ENCODE measurements at places on chromosomes 3 and 15. TPM values are rescaled to one million over a fixed set of nuclear protein-coding genes. Genes with fewer than 3 reads are reported as not detected.
A peak's percentile ranks its signal among the peaks of the same experiment; 100 is the strongest.

GRCh38 chr3:128168836-128169235 lies 15.6 kb downstream of the EEFSEC start:
- H3K4me1 ChIP-seq, result no peaks in the 10 kb centered on the region
- no peak overlapping the region for H3K27ac ChIP-seq
- no peak overlapping the region for H3K4me3 ChIP-seq
- H3K27me3 ChIP-seq, result no peaks in the 10 kb centered on the region

DNA sequence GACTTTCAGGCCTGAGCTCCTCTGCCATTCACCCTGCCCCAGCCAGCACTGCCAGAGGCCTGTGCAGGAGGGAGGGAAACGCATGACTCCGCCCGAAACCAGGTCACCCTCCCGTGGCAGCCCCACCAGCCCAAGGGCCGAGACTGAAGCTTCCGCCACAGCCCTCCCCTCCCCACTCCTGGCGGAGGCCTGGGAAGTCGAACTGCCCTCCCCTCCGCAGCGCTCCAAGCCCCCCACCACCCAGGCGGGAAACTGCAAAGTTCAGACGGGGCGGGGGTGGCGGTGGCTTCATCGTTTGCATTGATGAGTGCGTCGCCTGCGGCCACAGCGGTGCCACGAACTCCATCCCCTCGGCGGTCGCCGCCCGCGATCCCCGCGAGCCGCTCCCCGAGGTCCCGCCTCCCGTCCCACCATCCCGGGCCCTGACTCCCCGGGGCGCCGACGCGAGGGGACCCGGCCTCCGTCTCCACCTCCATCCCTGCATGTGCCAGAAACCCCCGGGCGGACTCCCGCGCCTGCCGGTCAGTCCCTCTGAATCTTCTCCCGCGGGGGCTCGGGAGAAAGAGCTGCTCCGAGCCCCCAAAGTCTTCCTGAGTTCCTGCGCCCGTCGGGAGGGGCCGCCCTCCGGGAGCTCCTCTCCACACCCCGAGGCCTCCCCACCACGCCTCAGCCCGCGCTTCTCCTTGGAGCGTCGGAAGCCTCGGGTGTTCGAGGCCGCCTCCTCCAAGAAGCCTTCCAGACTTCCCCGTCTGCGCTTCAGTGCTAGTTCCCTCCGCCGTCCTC lies 698 bp downstream of the MELTF start:
- H3K27me3 ChIP-seq, result no peaks in the 10 kb centered on the region
- H3K4me3 ChIP-seq, result peak overlapping the region; percentile 52
- H3K27ac ChIP-seq, result no peak overlapping the region
- DNase-seq, result no peak
- no peaks in the 10 kb centered on the region for H3K36me3 ChIP-seq
- peaks cover 14% of the 10 kb centered on the region for H3K4me1 ChIP-seq

GRCh38 chr3:191682961-191683360 lies 222.0 kb downstream of the PYDC2 start:
- H3K4me1 ChIP-seq, result no peaks in the 10 kb centered on the region
- H3K4me3 ChIP-seq, result no peak overlapping the region
- no peaks in the 10 kb centered on the region for H3K27me3 ChIP-seq
- H3K36me3 ChIP-seq, result no peaks in the 10 kb centered on the region
- no peak overlapping the region for H3K27ac ChIP-seq
- no peak for DNase-seq

DNA sequence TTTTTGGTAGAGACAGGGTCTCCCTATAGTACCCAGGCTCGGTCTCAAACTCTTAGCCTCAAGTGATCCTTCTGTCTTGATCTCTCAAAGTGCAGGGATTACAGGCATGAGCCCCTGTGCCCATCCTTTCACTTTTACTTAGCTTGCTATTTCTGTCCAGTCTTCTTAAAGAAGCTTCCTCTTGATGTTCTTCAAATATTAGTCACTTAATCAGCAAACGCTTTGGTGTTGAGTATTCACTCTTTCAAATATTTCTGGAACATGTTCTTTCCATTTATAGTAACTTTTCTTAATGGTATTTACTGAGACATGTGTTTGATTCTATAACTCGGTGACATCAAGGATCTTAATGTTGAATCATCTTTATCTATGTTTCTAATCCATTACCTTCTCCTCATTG lies 122.1 kb downstream of the CNTN6 start:
- H3K4me1 ChIP-seq, result no peaks in the 10 kb centered on the region
- no peaks in the 10 kb centered on the region for H3K36me3 ChIP-seq
- H3K4me3 ChIP-seq, result no peak overlapping the region

DNA sequence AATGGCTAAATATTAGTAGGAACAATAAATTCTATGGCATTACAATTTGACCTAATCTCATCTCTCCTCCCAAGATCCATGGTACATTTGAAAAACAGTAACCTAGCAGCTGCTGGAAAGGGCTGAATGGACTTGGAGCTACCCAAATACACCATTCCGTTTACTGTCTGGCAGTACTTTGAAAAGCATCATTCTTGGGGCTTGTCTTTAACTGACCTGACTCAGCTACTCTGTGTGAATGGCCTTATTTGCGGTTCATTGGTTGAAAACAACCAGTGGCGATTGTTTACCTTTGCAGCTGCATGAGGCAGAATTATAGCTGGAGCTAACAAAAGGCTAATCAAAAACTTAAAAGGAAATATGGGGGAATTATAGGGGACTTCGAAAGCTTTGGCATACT lies 311.2 kb upstream of the MCTP2 start:
- H3K4me1 ChIP-seq, result no peaks in the 10 kb centered on the region
- H3K27me3 ChIP-seq, result no peaks in the 10 kb centered on the region
- no peak for DNase-seq
- H3K36me3 ChIP-seq, result no peaks in the 10 kb centered on the region

GRCh38 chr15:94417501-94418293 lies 186.3 kb downstream of the MCTP2 start:
- DNase-seq, result no peak
- no peaks in the 10 kb centered on the region for H3K36me3 ChIP-seq
- H3K4me3 ChIP-seq, result no peak overlapping the region
- no peak overlapping the region for H3K27ac ChIP-seq
- no peaks in the 10 kb centered on the region for H3K27me3 ChIP-seq
- no peaks in the 10 kb centered on the region for H3K4me1 ChIP-seq

DNA sequence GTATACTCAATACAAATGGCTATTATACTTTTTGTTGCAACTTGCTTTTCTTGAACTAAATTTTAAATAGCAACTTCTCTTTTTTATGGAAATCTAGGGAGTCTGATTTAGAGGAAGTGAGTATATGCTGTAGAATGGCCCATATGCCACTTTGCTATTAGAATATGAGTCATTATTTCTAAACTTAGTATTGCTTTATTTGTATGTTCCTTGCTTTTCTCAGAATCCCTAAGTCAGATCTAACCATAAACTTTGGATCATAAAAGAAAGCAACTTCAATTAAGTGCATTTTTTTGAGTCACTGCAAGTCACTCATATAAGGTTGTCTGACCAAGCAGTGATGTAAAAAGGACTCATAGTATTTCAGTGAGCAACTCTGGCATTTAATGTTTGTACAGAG lies 17.5 kb upstream of the SPTSSB start:
- H3K4me3 ChIP-seq, result no peak overlapping the region
- H3K27ac ChIP-seq, result no peak overlapping the region
- no peaks in the 10 kb centered on the region for H3K27me3 ChIP-seq
- H3K4me1 ChIP-seq, result no peaks in the 10 kb centered on the region
- H3K36me3 ChIP-seq, result no peaks in the 10 kb centered on the region

- no peaks in the 10 kb centered on the region for H3K36me3 ChIP-seq
- peak overlapping the region; percentile 67 for H3K27ac ChIP-seq
- H3K4me3 ChIP-seq, result peak overlapping the region; percentile 76
- no peak for DNase-seq
These were observed 603 bp downstream of the SCAPER start for GRCh38 chr15:76904461-76905012.

LRRC31 gene
- not detected for total RNA-seq

MCF2L2 gene
- total RNA-seq, result under 0.01 TPM

SAMMSON gene
- under 0.01 TPM for total RNA-seq

Measured in fibroblast of lung (primary cell).